RPMI7951 (cell line): ENCODE measurements at places on chromosomes 2 and 18. TPM values are rescaled to one million over a fixed set of nuclear protein-coding genes. Genes with fewer than 3 reads are reported as not detected.

DNA sequence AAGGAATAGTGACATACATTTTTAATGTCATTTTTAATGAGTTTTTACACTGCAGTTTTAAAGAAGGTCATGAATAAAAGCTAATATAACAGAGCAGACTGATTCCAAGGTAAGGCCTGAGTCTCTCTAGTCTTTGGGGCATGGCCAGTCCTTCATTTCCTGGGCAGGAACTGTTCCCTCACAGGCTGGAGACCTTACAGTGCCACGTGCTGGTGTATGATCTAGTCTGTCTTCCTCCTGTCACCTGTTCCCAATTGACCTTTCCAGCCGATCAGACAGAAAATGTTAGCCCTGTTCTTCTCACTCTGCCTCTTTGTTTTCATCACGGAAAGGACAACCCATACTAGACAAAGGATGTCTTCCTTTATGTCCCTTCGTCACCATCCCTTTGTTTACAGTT is 33.6 kb downstream of the ZCCHC2 start:
- DNase-seq: no peak

- DNase-seq: no peak
These were observed 128.3 kb downstream of the CYRIA start for GRCh38 chr2:16537347-16537746.

DNA sequence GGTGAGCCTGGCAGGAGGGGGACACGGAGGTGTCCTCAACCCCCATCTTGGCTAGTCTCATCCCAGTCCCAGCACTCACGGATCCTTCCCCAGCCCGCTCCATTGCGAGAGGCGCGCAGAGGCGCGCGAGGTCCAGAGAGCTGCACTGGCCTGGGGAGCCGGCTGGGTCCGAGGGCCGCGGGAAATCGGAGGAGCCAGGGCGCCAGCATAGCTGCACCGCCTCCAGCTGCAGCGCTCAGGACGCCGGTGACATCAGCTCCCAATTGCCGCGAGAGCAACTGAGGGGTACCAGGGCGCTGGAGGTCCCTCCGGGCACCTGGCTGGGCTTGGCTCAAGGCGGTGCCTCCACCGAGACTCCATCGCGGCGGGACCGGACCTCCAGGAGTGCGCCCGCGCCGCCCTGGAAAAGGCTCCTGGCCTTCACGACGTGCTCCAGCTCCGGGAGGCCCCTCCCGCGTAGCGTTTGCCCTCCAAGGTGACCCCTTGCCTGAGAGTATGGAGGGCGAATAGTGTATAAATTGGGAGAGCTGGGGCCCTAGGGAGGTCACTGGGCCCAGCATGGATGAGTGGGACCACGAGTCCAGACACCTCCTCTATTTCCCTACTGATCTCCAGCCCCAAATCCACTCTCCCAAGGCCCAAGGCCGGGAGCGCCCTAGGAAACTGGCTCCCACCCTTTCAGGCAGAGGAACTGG is 5.5 kb downstream of the RTKN start:
- no peak for DNase-seq

GRCh38 chr18:46402945-46403344 is 254.1 kb downstream of the LOXHD1 start:
- no peak for DNase-seq

DNA sequence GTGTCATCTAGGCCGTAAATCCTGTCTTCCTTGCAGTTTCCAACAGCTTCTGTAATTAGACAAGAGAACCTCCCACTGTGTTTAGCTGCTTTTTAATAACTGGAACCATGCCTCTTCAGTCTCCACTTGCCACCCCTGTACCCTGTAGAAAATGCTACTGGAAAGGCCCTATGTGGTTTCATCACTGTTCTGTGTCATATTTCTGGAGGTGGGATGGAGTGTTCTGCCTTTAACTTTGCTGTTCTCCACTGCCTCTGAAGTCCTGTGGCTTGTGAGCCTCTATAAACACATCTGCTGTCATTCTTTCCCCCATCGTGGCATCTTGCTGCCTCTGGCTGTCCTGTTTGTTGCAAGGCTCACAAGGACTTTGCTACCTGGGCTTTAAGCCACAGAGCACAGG is 17.9 kb downstream of the MGAT5 start:
- DNase-seq: no peak

DNA sequence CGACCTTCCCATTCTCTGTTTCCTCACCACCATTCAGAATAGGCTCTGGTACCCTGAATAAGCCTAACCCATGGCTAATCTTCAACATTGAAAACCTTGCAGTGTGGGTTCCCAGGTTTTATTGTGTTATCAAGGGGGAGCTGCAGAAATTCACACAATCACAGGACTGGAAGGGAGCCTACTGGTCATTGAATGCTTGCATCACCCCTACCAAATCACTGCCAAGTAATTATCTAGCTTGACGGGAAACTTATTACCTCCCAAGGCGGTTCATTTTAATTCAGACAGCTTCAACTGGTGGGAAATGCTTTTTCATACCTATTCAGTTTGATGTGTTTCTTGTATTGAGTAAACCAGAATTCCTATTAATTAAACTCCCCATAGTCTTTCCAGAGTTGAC is 33.6 kb upstream of the EFEMP1 start:
- no peak for DNase-seq

DNA sequence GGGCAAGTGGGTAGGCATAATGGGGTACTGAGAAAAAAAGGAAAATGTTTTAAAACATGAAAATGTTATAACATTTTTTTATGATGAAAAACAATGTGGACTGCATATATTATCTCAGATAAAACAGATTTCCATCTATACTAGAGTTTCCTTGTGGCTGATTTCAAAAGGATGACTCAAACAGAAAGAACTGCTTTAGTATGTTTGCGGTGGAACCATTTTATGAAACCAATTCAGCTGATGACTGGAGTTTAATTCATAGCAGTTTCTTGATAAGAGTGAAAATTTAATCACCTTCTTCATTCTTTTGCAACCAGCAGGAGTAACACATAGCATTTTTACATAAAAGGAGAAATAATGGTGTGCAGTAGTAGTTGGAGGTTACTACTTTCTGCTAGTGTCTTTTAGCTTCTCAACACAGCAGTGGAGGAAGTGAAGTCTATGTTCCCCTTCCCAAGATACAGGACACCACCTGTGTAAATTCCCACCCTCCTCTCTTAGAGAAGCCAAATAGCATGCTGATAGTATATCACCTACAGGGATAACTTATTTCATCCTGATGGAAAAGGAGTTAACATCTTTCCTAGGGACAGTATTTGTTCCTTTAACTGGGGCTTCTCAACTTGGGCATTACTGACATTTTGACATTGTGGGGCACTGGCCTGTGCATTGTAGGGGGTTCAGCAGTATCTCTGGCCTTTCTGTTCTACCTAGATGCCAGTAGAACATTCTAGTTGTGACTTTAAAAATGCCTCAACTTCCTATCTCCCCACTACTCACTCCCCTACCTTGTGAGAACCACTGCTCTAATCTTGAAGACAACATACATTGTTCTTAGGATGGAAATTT is 29.9 kb downstream of the PELI1 start:
- DNase-seq: peak; percentile 65

DNA sequence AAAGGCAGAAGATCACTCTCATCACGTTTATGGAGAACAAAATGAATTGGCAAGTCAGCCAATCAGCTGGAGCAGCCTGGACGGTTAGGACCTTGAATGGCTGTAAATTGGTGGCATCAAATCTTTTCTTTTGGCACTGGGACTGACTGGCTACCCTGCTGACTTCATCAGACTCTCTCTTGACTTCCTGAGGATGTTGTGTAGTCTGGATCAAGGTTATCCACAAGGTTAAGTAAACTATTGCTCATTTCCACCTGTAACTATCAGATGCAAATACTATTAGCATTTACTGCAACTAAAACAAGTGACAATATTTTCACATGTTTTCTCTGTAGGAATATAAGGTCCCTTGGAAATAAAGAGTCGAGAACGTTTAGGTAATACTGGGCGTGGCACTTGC is 134.3 kb upstream of the RASGRP3 start:
- DNase-seq: no peak

DNA sequence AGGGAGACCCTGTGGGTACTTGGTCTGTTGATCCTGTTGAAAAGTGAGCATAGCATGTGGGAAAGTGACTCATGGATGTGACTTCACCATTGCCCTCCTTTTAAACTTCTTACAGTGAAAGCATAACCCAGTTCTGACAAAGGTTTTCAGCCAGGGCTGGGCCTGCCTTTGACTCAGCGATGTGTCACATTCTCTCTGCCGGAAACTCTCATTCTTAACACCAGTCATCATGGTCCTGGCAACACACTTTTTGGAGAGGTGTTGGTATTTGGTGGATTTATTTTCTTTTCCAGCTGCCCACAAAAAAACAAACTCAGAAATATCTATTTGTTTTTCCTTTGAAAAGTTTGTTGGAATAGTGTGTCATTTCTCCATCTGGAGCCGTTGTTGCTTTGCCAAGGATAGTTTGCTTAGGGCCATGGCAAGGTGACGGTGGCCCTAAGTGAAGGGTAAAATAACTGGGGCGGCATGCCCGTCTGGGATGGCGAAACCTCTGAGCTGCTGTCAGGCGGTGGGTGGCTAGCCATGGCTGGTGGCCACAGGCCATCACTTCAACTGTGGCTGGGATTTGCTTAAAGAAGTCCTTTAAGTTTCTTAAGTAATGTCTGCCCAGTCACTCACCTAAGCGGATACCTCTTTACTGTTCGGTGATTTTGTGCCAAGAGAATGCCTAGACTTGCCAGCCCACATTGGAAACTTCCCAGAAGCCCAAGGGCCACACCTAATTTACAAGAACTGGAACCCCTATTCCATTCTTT is 123.3 kb downstream of the LTBP1 start:
- DNase-seq: peak; percentile 99

DNA sequence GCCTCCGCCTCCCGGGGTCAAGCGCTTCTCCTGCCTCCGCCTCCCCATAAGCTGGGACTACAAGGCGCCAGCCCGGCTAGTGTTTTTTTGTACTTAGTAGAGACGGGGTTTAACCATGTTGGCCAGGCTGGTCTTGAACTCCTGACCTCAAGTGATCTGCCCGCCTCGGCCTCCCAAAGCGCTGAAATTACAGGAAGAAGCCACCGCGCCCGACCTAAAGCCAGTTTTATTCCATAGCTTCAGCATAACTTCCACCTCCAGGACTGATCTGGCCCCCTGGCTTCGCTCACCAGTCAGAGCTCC is 783 bp upstream of the TXNL4A start:
- DNase-seq: no peak

GRCh38 chr2:126795656-126796055 is 103.0 kb upstream of the TEX51 start:
- DNase-seq: no peak

GRCh38 chr2:199792381-199792780 is 58.6 kb downstream of the FTCDNL1 start:
- no peak for DNase-seq

GRCh38 chr2:97950329-97951154 is 45.2 kb downstream of the TMEM131 start:
- DNase-seq: peak; percentile 82

DNA sequence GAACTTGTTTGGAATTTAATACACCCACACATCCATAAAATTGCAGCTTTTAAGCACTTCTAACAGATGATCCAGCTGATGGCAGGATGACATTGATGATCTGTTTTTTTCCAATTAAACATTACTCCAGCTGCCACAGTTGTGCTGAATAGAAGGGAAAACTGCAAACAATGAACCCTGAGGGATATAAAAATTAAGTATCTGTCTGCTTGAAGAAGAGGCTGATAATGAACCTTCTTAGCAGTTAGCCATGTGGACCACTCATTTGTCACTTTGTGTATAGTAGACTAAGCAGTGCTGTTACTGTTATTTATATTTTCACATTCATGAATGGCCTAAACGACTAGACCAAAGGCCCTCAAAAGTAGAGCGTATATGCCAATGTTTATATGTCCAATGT is 1201.0 kb upstream of the LRRTM1 start:
- DNase-seq: no peak

GRCh38 chr2:29039718-29040480 is 34.4 kb downstream of the PCARE start:
- DNase-seq: no peak

DNA sequence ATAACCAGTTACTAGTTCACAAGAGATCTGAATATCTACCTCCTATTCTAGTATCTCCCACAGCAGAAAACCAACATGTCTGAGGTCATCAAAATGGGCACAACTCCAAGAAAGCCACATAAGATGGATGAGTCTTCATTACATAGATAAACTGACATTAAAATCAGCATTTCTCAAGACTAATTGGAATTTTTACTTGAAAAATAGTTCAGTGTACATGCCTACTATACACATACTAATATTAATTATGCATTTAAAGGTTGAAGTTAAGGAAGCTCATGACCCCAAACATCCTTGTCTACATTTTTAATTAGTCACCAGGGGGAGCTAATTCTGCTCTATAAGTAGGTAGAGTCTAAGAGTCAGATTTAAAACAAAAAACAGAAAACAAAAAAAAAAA is 41.9 kb downstream of the ZNF521 start:
- DNase-seq: peak; percentile 80

DNA sequence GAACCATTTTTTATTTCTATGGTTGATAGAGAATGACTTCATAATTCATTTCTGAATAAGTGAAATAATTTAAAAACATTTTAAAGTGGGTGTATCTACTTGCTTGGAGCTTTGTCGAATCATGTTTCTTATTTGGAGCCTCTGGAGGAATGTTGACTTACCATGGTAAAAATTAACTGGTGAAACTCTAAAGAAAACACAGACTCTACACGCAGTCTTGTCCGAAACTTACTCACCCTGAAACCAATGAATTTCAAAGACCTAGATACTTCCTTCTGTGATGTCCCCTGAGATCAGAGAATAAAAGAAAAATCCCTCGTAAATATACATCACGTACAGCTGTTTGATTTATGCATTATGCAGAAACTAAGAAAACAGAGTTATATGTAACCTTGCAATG is 665.2 kb upstream of the NRXN1 start:
- DNase-seq: no peak

DNA sequence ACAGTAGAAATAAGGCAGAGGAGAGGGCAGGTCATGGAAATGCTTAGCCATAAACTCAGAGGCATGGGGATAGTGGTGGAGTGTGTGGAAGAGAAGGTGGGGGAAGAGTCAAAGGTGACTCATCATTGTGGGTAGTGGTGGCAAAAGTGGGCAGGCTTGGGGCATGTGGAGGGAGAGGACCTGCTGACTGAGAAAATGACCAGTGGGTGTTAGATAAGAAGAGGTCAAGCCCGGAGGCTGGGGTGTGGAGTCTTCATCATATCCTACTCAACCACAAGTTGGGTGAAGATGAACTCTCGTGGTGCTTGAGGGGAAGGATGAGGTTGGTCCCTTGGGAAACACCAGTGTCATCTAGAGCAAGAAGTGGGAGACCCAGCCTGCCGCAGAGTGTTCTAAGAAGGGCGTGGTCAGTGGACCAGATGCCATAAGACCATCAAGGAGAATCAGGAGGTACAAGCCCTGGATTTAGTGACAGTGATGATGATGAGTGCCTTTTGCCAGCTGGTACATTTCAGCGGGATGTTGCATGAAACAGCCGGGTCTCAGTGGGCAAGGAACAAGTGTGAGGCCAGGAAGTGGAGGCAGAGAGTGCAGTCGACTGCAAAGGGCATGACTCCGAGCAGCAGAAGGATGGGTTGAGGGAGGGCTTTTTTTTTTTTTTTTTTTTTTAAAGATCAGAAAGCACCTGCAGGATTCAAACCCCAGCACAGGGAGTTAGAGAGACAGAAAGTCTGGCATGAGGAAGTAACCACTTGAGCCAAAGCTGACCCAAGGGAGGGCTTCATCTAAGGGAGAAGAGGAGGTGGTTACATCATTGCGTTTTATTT is 122.6 kb upstream of the SPRED2 start:
- DNase-seq: peak; percentile 96

The KLHL41 gene
- 0.12 and 0.20 TPM in 2 replicates for total RNA-seq

The SLC4A3 gene
- 2.8 and 3.0 TPM in 2 replicates for total RNA-seq

The GATA6 gene
- 2.9 and 3.3 TPM in 2 replicates for total RNA-seq

The CHRNA1 gene
- total RNA-seq: 7.5 and 10.6 TPM in 2 replicates

The SGPP2 gene
- total RNA-seq: 0.10 TPM in 1 of 2 replicates, not detected in the other

The LYG2 gene
- not detected in 2 replicates for total RNA-seq

The LRRFIP1 gene
- 48.1 and 57.7 TPM in 2 replicates for total RNA-seq

The HOXD12 gene
- total RNA-seq: not detected in 2 replicates
